D721Med (cell line): ENCODE measurements at places on chromosomes 2 and 18.

DNA sequence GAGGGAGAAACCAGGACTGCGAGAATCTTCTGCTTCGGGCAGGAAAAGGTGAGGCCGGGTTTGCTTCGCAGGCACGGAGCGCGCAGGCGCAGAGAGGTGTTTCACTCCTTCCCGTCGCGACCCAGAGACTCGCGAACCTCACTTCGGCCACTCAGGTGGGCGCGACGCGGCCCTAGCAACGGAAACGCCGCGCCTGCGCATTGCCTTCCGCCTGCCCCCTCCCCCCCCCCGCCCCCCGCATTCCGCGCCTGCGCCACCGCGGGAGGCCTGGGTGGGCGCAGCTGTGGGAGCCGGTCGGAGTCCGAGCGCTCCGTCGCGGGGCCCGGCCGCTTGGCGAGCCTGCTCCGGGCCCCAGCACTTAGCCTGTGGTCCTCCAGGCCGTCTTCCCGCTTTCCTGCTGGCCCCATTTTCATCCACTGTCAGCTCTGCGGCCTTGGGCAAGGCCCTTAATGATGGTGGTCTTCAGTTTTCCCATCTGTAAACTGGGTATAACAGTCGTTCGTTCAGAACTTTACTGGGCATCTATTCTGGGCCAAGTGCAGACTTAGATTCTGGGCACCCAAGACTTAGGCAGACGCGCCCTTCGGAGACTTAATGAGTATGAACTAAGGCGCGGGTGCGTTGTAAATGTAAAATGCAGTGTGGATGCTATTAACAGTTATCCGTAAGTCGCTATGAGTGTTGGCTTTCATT is 62.1 kb upstream of the ACKR3 start:
- DNase-seq, result no peak

GRCh38 chr2:102063487-102063911 is 71.7 kb downstream of the IL1R2 start:
- DNase-seq, result no peak

GRCh38 chr2:65027616-65028244 is 28.5 kb upstream of the CEP68 start:
- no peak for DNase-seq

DNA sequence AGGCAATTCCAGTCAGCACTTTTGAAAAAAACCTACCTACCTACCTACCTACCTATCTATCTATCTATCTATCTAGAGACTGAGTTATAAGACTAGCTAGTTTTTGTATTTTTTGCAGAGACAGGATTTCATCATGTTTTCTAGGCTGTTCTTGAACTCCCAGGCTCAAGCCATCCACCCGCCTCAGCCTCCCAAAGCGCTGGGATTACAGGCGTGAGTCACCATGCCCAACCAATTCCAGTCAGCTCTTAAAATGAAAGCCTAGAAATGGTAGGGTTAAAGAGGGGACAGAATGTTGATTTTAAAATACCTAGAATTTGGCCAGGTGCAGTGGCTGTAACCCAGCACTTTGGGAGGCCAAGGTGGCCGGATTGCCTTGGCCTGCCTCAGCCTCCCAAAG is 19.1 kb downstream of the MSH2 start:
- DNase-seq, result no peak

DNA sequence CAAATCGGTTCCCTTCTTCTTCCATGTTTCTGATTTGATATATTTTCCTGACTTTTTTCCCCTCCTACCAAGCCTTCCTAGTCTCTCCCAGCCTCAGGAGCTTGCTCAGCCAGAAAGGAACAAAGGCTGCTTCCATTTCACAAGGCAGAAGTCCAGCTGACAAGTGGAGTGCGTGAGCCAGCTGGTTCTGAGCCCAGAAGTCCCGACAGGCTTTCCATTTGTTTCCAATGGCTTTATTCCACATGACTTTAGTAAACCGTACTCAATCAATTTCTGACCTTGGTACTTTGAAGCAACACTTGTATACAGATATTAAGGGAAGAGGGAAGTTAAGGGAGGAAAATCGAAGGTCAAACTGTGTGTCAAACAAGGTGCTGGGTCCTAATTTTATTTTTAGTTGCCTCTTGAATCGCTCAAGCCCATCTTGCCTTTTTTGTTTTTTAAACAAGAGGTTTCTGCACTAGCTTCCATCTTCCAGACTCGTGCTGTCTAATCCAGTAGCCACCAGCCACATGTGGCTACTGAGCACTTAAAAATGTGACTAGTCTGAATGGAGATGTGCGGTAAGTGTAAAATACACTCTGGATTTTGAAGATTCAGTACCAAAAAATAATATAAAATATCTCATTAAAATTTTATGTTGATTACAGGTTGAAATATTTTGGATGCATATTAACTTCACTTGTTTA is 36.2 kb downstream of the WIPF1 start:
- no peak for DNase-seq

DNA sequence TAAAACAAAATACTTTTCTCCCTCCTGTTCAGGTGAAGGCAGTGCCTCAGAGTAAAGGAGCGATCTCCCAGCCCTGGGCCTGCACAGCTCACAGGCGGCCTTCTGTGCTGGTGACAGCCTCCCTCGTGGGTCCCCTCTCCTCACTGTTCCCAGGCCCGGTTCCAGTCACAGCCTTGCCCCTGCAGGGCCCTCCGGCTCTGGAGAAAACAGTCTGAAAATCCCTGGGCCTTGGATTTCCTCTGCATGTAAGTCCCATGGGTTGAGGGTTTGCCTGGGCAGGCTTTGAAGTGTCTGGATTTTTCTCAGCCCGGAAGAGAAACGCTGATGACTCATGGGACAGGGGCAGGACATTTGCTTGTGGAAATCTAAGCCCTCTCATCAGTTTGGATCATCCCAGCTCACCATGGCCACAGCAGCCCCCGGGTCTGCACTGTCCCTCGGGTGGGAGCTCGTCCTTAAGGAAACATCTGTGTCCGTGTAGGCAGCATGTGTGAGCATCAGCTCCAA is 186.1 kb upstream of the RAB12 start:
- DNase-seq, result no peak

DNA sequence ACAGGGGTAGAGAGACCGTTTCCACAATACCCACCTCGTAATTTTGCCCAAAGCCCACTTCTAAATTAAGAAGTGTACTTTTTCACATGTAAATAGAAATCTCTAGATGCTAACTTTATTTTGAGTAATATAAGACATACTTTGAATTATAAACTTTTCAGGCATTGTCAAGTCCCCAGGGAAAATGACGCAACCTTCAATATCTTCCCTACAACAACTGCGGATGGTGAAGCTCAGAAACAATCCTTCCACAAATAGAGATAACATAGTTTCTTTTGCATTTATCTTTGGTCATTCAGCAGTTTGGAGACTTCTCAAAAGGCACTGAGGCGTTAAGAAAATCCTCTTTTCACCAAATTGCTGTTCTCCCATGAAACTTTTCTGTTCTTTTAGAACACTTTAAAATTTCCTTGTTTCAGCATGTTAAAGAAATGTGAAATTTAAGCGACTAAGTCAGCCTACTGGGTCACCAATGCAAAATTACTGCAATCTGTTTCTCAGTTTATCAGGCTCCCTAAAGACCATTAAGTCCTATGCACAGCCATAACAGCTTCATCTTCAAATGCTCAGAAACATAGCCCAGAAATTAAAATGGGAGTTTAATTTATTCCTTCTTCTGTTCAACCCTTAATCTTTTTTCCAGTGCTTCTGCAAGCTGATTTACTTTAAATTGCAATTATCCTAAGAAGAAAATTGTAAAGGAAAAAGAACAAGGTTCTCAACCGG is 118.3 kb upstream of the DNAJC10 start:
- DNase-seq, result no peak

- DNase-seq, result no peak
Measured at GRCh38 chr2:27946530-27947060, 56.1 kb downstream of the BABAM2 start.

DNA sequence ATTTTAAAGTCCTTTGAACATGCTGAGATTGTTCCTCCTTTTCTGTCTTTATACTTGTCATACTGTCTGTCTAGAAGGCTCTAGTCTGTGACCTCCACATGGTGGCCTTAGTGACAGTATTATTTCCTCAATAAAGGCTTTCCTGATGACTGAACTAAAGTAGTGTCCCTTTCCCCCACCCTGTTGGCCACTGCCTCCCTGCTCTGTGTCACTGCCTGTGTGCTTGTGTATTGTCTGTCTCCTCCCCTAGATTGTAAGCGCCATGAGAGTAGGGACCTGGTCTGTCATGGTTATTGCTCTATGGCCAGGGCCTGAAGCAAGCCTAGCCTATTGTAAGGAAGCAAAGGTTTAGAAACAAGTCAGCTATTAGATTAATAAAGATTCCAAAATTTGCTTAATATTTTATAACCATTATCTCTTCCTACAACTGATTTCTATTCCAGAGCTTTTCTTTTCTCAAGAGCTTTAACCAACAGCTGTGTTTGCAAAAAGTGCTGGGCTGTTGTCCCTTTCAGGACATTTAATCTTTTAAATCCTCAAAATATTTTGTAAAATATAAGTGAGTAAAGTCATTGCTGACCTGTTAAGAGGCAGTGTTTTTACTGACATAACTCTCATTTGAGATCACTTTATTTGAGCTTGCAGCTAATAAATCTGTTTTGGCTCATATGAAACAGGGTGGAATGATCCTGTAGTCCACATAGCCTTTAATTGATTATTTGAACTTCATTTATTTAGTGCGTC is 35.5 kb downstream of the DIS3L2 start:
- no peak for DNase-seq
